GM18507 (cell line): ENCODE measurements at places on chromosomes 11 and 22.

GRCh38 chr11:76830639-76831327 lies 29.9 kb upstream of the ACER3 start:
- no peak for DNase-seq

GRCh38 chr22:27895600-27895999 lies 23.5 kb downstream of the PITPNB start:
- DNase-seq, result peak; percentile 50

DNA sequence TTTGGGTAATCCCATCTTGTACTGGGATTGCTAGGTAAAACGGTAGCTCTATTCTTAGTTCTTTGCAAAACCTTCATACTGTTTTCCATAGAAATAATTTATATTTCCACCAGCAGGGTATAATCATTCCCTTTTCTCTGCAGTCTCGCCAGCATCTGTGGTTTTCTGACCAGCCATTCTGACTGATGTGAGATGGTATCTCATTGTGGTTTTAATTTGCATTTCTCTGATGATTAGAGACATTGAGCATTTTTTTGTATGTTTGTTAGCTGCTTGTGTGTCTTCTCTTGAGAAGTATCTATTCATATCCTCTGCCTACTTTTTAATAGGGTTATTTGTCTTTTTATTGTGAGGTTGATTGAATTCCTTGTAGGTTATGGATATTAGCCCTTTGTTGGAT lies 220.9 kb downstream of the PGR start:
- no peak for DNase-seq

- DNase-seq, result no peak
Observed at GRCh38 chr11:130670200-130670599, 221.8 kb downstream of the ADAMTS15 start.

- no peak for DNase-seq
Observed at GRCh38 chr22:28231441-28231840, 312.4 kb upstream of the PITPNB start.

DNA sequence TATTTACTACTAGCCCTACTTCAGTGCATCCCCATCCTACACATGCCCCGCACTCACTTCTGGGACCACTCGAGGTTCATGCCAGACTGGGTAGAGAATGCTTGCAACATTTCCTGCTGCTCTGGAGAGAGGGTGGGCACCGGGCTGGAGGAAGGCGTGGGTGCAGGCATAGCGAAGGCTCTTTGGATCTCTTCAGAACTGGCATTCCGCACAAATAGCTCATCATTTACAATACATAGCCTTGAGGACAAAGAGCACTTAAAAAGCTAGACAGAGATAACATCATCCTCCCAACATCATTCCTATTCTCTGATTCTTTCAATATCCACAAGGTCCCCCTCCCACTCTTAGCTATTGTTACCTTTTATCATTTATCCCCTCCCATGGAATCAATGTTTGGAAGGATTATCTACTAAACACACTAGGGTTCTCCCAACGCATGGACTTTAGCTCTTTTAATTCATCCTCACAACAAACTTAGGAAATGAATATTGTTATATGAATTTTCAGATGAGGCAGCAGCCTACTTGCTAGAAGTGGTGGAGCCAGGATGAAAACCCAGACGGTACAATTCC lies 2.5 kb upstream of the TMEM223 start:
- DNase-seq, result no peak

- no peak for DNase-seq
Observed at GRCh38 chr11:62048100-62048499, 75.7 kb upstream of the INCENP start.

DNA sequence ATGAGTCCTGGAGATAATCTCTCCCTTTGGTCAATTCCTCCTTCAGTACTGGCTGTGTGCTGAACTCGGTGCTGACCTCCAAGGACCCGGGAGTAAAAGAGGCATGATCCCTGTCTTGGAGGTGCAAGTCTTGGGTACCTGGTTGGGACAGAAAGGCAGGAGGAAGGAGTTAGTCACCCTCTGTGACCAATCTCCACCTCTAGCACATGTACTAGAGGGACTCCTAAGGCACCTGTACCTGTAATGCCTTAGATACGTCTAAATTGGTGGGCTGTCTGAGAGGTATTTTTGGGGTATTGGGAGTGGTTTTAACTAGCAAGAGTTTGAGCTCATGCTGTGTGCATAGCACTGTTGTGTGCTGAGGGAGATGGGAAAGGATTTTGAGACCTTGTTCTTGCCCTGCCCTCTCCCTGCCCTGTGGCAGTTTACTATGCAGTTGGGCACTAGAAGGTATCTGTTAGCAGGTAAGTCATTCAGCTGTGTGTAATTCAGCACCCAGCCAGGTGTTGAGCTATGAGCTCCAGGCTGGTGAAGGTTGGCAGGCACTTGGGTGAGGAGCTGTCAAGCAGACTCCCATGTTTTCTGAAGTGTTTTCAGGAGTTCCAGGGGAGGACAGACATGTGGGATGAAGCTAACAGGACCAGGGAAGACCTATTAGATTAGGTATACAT lies 2.5 kb downstream of the PANX1 start:
- no peak for DNase-seq
